ENCODE measurements at places on chromosomes 16 and 17.

DNA sequence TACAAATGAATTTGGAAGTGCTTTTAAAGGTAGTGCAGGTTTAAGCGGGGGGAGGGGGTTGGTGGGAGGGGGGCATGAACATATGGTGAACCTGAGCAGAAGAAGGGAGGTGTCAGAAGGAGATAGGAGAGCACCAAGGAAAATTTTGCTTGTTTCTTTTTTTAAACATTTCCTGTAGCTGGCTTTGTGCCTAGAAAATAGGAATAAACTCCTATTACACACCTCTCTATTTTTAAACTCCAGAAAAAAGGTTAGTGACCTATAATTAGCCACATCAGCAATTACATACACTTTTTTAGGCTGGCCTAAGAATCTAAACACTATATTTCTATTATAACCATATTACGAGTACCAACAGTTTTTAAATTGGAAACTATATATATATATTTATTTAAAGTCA lies 159.1 kb downstream of the SKAP1 start:
- DNase-seq, result no peak

DNA sequence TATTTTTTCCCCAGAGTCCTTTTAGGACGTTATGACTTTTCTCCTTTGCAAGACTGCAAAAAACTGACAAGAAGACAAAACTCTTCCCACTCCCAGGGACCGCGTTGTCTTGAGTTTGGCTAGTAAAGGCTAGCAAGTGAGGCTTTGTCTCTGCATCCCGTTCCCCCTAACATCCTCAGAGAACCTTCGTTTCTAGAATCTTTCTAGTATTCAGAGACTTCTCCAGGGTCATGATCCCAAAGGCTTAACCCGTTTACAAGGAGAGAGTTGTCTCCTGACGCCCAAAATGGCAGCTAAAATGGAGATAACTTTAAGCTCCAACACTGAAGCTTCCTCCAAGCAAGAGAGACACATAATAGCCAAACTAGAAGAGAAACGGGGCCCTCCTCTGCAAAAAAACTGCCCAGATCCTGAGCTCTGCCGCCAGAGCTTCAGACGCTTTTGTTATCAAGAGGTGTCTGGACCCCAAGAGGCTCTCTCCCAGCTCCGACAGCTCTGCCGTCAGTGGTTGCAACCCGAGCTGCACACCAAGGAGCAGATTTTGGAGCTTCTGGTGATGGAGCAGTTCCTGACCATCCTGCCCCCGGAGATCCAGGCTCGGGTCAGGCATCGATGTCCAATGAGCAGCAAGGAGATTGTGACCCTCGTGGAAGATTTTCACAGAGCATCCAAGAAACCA lies 843 bp downstream of the ZNF174 start:
- DNase-seq, result no peak

DNA sequence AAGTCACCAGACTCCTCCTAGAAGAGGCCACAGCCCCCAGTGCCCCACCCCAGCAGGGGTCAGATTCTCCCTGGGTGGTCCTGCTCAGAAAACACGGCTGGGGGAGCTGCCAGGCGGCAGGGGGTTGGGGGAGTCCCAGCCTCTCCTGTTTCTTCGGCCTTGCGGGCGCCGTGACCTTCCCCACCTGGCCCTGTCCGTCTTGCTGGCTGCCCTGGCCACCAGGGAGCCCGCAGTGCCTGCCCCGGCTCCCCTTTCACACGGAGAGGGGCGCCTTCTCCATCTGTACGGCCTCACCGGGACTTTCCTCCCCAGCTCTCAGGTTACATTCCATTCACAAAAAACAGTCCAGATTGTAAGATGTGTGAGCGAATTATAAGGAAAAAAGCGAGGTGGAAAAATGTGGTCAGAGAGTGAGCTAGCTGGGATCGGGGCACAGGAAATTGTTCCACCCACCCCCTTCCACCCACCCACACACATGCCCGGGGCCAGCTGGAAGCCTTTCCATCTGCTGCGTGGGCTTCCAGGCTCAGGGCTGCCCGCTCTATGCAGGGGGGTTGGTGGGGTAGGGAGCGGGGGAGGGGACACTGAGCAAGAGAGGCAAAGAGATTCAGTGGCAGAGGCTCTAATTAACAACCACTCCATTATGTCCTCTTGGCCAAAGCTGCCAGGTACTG lies 14.6 kb upstream of the CIBAR2 start:
- no peak for DNase-seq

GRCh38 chr17:79057737-79058385 lies 16.8 kb upstream of the ENGASE start:
- no peak for DNase-seq

DNA sequence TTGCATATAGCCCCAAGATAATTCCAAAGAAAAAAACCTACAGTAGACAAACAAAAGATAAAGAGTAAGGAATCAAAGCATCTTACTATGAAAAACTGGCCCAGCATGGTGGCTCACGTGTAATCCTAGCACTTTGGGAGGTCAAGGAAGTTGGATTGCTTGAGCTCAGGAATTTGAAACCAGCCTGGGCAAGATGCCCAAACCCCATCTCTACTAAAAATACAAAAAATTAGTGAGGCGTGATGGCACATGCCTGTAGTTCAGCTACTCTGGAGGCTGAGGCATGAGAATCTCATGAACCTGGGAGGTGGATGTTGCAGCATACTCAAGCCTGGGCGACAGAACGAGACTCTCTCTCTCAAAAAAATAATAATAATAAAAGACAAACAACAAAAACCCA lies 764.7 kb upstream of the KIF2B start:
- DNase-seq, result no peak

DNA sequence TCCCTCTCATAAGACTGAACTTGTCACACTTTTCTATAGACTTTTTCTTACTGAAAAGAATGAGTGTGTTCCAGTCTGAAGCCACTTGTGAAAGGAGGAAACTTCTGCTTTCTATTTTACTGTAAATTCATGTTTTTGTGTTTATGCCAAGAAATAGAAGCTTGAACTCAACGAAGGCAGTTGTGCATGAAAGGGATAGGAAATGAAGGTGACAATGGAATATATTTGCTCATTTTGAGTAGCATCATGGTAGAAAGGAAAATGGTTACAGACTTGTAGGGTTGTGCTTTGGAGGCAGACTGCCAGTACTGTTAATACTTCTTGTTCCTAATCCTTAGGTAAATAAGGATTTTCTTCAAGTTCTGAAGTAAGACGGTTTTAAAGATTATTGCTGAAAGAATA lies 8.1 kb downstream of the CLTC start:
- DNase-seq, result no peak

Data from stimulated activated CD8-positive, alpha-beta memory T cell treated with anti-CD3 and anti-CD28 coated beads, Interleukin-7, amount 100 ng/mL, for 1 hour (primary cell).